ENCODE measurements at places on chromosomes 1 and 21. TPM values are rescaled to one million over a fixed set of nuclear protein-coding genes. Genes with fewer than 3 reads are reported as not detected.

DNA sequence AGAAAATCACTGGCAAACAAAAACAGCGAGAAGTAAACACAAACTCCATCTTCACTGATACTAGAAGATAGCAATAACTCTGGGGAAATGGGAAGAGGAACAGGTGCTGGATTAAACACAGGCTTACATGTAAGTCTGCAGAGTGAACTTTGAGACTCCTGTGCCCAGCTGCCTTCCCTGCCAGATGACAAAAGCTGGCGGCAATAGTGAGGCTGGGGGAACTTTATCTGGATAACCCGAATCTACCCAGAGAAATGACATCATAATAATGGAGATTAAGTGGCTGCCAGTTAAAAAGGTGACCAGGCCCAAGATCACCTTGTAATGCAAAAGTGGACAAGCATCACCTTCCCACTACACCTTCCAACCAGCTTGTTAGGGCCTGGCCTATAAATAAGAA is 184.5 kb downstream of the CHRM3 start:
- H3K36me3 ChIP-seq: no peaks in the 10 kb centered on the region
- no peaks in the 10 kb centered on the region for H3K4me1 ChIP-seq
- no peak for DNase-seq
- no peak overlapping the region for H3K4me3 ChIP-seq
- H3K27ac ChIP-seq: no peak overlapping the region

PIGR gene
- not detected for total RNA-seq

GRCh38 chr1:22920026-22920733 is 52.5 kb downstream of the LACTBL1 start:
- H3K4me3 ChIP-seq: no peak overlapping the region
- no peaks in the 10 kb centered on the region for H3K4me1 ChIP-seq
- H3K27ac ChIP-seq: no peak overlapping the region
- H3K36me3 ChIP-seq: no peaks in the 10 kb centered on the region
- H3K27me3 ChIP-seq: no peaks in the 10 kb centered on the region

OLIG2 gene
- not detected for total RNA-seq

GRCh38 chr1:61399199-61399598 is 316.8 kb downstream of the NFIA start:
- no peak overlapping the region for H3K4me3 ChIP-seq
- no peak overlapping the region for H3K27ac ChIP-seq
- DNase-seq: no peak

CR1 gene
- not detected for total RNA-seq
